ENCODE measurements at places on chromosomes 7 and 10.

DNA sequence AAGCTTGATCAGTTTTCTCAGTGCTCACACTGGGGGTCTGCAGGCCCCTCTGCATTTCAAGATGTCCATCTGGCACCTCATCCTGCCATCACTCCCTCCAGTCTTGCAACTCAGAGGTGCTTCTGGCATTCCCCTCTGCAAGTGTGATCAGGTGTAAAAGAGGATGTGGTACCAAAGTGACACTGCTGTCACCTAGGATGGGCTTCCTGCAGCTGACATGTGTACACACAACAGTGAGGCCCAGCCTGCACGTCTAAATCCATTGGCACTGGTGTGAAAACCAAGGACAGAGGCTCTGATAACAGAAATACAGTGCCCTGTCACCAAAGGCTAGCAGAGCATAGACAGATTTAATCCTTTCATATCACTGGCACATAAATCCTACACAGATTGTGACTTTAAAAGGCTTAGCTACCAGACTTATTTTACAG lies 162.5 kb upstream of the CELF2 start:
- no peak for DNase-seq

GRCh38 chr7:81788246-81788645 lies 18.4 kb upstream of the HGF start:
- DNase-seq, result no peak

- no peak for DNase-seq
These were observed 181.3 kb downstream of the SDK1 start for GRCh38 chr7:3482147-3482921.

DNA sequence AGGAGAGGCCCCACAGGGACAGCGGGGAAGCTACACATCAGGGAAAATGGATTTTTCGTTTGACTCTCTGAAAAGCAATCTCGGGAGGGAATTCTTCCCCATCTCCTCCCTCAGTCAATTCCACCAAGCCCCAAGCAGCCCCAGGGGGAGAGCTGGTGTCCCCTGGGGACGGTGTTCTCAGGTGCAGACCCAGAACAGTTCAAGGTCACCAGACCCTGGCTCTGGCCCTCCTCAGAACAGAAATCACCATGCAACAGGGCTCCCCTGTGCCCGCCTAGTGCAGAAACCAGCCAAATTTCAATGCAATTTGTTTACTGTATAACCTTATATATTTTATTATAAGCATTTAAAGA lies 34.1 kb downstream of the GSDME start:
- DNase-seq, result no peak

DNA sequence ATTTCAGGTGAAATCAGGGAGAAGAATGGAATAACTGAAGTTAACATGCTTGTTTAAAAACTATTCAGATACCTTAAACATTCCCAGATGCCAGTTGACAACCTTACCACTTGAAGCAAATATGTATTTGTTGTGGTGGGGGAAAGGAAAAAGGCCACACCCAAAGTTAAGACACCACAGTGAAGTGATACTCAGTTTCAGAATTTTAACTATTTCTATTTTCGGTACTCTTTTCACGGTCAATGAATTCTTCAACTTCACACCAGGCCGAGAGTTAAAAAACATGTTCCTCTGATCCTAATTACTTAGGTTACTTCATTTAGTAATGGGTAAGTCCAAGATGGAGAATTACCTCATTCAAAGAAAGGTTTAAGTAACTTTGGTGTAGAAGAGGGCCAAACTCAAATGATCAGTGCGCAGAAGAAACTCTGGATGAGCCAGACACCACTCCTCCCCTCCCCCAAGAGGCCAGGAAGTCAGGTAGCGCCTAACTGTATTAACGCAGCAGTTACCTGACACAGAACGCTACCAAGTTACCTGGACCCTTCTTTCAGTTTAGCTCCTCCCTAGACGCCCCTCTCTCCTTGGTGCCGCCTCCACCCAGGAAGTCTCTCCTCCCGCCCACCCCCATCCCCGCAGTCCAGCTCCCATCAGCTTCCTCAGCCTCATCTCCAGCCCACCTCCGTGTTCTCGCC lies 700 bp downstream of the MTPN start:
- peak; percentile 35 for DNase-seq

DNA sequence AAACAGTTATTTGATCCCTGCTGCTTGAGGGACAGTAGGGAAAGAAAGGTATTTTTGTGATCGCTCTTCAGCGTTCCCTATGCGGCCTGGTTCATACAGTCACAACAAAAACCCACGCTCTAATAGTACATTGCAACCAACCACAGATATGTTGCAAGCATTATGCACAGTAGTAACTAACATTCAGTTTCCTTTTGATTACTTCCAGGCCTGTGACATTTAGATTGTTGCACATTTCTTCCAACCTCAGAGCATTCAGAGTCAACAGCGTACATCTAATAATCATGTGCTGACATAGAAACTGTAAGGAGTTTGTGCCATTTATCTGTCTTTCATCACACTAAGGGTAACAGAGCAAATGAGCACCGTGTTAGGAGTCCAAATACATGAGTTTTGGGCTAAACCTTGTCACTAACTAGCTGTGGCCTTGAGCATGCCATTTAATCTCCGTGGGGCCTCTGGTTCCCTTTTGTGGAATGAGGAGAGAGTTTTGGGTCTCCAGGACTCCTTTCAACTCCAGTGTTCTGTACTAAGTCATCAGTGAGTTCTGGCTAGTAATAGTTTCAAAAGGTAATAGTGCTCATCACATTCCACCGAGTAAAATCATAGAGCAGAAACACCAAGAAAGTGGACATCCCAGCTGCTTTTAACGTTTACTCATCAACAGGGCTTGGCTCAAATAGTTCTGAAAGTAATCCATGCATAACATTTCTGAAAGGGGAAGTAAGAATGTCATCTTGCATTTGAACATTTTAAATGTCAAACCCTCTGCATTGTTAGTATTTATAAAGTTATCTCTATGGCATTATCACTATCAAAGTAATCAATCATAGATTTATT lies 99.0 kb upstream of the FZD1 start:
- DNase-seq, result no peak

DNA sequence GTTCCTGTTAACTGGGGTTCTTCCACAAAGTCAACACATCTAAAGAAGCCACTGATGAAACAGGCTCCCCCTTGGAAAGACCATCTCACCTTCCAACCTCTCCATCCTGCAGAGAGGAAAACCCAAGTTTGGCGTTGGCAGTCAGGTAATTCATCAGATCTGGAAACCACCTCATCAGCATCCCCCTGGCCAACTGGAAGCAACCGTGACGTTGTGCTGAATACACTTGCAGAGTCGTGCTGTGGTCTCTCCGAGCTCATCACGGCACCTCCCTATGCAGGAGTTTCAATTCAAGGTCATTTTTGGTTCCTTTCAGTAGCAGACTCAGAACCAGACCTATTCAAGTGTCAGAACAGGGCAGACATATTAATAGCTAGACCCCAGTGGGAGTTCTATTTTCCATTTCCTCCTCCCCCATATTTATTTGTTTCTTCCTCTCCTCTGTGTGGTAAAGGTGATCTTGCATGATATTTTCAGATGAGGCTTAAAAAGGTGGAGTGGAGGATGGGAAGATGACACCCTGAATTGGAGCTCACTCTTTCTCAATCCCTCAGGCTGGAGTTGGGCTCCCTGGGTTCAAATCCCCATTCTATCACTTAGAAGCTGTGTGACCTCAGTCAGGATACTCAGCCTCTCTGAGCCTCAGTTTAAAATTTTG lies 149.1 kb upstream of the ADO start:
- no peak for DNase-seq

GRCh38 chr10:121158988-121159579 lies 307.9 kb downstream of the WDR11 start:
- DNase-seq, result no peak

GRCh38 chr7:1531263-1531978 lies 919 bp downstream of the MAFK start:
- DNase-seq, result peak; percentile 43

DNA sequence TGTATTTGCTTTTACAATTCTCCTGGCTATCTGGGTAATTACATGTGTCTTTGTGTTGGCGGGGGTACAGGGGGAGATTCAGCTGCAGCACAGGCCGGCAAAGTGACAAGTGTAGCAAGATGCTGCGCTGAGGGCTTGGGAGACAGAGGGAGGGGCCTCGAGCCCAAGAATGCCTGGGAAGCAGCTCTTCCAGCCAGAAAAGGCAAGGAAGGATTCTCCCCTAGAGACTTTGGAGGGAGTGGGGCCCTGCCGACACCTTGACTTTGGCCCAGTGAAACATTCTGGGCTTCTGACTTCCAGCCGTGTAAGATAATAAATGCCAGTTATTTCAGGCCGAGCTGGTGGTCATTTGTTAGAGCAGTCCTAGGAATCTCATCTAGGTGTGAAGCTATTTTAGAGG lies 7.2 kb upstream of the REPIN1 start:
- no peak for DNase-seq

DNA sequence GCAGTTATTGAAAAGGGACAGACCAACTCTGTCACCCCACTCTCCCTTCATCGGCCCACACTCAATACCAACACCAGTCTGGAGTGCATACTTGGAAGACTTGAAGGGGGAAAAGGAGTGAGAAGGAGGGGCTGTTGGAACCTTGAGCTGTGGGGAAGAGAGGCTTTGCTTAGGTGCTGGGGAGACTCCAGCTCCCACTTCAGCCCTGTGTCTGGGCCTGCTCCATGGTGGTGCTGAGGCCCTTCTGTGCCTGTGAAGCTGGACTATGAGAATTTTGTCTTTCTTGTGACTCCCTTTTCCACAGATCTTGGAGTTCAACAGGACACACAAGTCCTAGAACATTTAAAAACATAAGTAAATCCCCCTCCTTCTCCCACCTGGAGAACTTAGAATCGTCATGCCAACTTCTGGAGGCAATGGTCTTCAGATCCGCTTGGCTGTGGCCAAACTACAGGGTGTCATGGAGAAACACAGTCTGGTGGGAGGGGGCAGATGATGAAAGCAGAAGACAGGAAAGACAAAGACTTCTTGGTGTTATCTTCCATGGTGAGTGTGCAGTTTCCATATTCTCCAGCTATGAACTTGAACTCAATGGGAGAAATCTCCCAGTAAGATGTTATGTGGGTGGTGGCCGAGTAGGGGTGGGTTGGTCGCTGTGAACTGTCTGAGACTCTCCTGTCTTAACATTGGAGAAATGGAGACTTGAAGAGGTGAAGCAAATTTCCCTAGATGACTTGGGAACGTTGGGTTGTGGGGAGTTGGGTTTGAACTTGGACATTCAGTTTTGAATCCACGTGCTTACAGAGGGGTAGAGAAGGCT lies 18.4 kb upstream of the GIMAP8 start:
- DNase-seq, result no peak

- no peak for DNase-seq
These were observed 49.2 kb upstream of the SHH start for GRCh38 chr7:155861480-155861868.

- DNase-seq, result no peak
These were observed 11.8 kb downstream of the MOSPD3 start for GRCh38 chr7:100623951-100624824.

DNA sequence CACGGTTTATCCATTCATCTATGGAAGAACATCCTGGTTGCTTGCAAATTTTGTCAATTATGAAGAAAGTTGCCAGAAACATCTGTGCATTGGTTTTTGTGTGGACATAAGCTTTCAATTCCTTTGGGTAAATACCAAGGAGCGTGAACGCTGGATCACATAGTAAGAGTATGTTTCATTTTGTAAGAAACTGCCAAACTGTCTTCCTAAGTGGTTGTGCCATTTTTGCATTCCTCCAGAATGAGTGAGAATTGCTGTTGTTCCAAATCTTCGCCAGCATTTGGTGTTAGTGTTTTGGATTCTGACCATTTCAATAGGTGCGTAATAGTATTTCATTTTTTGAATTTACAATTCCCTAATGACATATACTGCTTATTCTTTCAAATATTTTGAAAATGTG lies 155.3 kb upstream of the FRMD4A start:
- no peak for DNase-seq

DNA sequence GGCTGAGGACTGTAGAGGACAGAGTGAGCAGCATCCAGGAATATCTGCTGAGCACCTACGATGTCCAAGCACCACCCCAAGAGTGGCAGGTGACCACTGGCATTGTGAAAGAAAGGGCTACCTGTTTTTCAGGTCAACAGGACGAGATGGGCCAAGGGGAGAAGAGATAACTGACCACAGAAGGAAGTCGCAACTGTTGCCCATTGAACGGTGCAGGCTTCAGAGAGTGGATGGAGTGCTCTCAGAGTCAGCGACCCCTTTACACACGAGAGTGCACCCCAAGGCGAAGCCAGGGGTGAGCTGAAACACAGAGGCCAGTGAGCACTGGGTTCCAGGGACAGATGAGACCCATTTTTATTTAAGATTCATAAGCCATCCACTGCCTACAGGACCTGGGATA lies 42.3 kb downstream of the HIPK2 start:
- no peak for DNase-seq

- DNase-seq, result no peak
These were observed 1196.9 kb downstream of the SORCS3 start for GRCh38 chr10:105837951-105838350.

DNA sequence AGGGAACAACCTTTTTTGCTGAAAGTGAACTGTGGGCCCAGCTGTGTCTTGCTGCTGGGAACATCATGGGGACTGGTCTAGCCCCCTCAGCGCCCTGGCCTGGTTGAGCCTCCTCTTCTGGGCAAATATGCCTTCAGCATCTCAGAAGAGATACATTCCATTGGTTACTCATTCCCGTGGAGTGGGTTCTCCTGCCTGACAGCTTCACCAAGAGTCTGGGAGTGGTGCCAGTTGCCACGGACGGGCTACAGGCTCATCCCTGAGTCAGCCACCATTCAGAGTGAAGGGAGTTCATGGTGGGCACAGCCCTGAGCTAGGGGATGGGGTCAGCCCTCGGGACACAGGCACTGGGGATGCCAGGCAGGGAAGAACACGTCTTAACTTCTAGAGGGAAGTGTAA lies 81.9 kb downstream of the RAMP3 start:
- DNase-seq, result no peak

GRCh38 chr10:35378541-35379210 lies 42.4 kb downstream of the CCNY start:
- no peak for DNase-seq

DNA sequence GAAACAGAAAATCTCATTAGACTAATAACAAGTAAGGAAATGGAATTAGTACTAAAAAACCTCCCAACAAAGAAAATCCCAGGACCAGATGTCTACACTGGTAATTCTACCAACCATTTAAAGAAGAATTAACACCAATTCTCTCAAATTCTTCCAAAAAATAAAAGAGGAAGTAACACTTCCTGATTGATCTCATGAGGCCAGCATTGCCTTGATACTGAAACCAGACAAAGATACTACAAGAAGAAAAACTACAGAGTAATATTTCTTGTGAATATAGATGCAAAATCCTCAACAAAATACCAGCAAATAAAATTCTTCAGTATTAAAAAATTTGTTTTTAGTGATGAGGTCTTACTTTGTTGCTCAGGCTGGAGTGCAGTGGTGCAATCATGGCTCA lies 21.3 kb downstream of the GCK start:
- no peak for DNase-seq

DNA sequence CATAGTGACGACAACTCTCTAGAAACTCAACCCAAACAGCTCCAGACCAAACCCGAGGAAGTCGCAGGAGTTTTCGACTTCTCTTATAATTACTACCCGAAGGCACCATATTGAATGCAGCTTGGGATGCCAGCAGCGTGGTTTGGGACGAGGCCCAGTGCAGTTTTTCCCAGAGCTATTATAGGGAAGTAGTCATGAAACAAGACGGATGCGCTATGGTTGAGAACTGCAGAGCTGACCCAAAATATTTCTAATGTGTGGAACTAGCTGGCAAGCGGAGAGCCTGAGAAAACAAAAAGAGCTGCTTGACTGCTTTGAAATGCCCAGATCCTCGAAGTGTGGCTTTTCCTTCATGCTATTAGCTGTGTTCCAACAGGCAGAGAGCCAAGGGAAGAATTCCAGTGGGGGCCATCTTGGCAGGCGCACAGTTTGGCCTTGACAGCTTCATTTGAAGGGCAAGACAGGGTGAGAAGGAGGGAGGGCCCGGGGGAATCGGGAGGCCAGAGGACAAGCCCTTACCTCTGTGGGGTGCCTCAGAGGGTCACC lies 122.7 kb downstream of the CUL2 start:
- DNase-seq, result no peak

Data from CD4-positive, alpha-beta T cell treated with Interleukin-4 for 1 hour (primary cell).